Stimulated activated CD8-positive, alpha-beta memory T cell treated with anti-CD3 and anti-CD28 coated beads, Interleukin-4, amount 100 ng/mL, for 1 hour (primary cell): ENCODE measurements at places on chromosomes 12 and 14.

GRCh38 chr14:99134516-99135046, 137.4 kb downstream of the BCL11B start:
- DNase-seq: no peak

DNA sequence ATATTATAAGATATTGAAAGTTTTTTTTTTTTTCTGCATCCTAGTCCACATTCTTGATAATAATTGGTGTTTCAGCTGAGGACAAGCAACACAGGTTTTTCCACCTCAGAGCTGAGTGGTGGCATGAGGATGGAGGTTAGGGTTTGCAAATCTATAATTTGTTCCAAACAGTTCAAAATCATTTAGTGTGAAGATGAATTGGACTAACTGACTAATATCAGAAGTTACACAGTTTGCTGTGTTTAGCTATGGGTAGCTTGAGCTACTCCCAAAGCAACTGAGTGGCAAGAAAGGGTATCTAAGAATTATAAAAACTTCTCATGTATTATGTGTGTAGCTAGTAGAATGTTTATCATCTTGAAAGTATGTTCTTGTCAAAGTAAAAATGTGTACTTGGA, 17.1 kb downstream of the EID3 start:
- no peak for DNase-seq

DNA sequence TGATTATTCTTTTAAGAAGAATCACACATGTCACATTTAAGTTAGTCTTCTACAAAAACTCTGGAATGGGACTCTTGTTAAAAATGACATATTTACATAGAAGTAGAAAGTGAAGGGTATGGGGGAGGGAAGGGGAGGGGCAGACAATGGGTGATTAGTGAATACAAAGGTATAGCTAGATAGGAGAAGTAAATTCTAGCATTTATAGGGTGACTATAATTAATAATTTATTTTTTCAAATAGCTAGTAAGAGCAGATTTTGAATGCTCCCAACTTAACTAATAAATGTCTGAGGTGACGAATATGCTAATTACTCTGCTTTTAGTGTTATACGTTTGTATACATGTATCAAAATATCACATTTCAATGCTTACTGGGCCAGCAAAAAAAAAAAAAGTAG, 59.4 kb downstream of the BLTP3B start:
- DNase-seq: no peak

GRCh38 chr12:120085920-120086645, 30.5 kb downstream of the RAB35 start:
- DNase-seq: no peak

DNA sequence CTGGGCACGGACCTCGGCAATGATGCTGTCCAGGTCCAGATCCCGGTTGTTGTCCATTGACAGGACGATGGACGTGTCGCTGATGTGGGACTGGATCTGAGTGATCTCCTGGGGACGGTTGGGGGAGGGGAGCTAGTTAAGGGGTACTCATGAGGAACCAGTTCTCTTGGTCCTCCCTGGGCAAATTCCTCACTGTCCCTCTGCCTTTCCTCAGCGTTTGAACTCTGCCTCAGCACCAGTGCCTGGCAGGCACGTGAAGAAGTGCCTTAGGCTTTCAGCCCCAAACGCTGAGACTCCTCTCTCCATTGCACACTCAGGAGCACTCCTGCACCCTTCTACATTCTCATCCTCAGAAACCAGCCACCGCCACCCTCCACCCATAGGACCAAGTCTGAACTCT, 9.7 kb downstream of the KRT72 start:
- no peak for DNase-seq

GRCh38 chr14:53528185-53528671, 375.1 kb upstream of the DDHD1 start:
- no peak for DNase-seq

DNA sequence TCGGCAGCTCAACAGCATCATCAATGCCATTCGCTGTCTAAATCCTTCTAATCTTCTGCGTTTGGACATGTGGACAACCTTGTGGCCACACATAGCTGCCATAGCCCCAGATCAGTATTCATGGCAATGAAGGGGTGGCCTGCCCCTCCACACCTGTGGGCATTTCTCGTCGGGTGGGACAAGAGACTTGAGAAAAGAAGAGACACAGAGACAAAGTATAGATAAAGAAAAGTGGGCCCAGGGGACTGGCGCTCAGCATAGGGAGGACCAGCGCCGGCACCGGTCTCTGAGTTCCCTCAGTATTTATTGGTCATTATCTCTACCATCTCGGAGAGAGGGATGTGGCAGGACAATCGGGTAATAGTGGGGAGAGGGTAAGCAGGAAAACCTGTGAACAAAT, 42.3 kb downstream of the MAGOHB start:
- no peak for DNase-seq

DNA sequence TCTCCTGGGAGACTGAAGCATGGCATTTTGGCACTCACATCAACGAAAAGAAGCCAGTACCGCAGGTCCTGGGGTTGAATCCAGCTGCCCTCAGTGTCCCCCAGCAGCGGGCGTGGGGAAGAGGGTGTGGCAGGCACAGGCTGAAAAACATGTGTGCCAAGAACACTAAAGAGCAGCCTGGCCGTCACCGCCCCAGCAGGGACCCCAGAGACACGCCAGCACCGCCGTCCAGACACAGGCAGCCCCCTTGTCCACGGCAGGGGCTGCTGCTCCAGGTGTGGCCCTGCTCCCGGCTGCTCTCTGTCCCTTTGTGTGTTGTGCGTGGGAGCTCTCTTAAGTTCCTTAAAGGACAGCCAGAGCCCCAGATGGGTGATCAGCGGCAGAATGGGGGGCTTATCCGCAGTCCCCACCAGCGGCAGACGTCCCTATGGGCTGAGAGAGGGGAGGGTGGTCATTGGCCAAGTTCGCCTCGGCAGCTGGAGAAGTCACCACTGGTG, 556 bp downstream of the PHETA1 start:
- no peak for DNase-seq

DNA sequence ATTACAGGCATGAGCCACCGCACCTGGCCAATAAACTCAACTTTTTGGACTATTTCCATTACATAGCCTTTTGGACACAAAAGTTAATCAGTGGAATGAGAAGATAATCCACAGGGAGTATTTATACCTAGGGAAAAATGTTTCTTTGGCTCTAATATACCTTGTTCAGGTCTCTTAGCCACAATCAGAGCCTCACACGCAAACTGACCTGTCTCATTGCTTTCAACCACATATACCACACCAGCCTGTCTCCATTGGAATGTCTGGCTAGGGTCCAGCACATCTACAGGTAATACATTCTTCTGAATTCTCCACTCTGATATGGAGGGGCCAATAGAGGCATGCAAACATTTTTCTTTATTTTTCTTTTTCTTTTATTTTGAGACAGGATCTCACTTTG, 3.8 kb upstream of the RBMS2 start:
- DNase-seq: no peak

DNA sequence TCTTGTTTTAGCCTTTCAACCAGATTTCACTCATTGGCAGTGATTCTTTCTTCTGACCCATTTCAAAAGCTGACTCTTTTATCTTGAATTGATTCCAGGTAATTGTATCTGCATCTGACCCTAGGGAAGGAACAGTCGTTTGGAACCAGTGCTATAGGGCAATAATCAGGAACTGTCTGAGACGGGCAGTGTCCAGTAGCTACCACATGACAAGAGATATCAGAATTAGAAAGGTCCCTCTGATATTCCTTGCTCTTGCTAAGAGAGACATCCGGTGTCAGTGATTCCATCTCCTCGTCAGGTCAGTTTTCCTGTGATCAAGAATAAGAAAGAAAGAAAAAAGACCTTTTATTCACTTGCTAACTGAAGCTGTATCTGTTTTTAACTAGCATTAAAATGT, 47.8 kb upstream of the PDE3A start:
- no peak for DNase-seq

- no peak for DNase-seq
These were observed 28.3 kb upstream of the APOLD1 start for GRCh38 chr12:12757121-12757520.

DNA sequence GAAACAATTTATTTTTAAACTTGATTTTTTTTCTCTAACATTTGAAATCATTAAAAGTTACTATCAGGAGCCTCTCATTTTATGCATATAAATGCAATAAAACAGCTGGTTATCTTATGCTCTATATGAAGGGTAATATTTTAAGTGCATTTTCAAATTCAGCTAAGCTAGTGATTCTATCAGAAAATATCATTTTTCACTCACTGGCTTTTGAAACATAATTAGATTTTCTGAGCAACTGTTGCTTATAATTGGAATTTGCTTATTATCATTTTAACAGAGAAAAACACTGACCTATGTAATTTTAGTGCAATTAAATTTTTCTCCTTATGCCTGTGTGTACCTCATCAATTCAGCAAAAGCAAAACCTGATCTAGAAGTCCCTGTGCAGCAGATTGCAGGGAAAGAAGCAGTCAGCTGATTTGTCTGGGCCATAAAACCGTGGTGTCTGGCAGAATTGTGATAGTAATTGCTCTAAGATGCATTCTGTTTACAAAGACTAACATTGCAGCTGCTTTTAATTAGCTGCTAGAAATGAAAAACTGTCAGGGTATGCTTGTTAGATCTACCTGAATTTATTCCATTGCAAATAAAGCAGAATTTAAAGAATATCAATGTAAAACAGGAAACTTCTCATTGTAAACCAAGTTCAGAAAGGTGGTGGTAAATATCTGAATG, 75.0 kb downstream of the BICD1 start:
- DNase-seq: no peak

DNA sequence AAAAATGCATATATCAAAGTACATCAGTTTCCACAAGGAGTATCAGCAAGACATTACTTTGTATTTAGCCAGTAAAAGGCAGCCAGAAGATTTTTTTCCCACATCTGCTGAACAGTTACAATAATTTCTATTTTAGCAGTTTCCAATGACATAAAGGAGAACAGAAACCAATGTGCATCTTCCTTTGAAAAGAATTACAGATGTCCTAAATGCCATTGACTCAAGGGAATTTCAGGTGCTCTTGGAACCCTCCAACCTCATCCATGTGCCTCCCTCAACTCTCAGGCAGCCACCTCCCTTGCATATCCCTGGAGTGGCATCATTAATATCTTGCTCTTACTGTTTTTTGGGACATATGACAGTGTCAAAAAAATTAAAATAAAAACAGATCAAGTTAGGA, 62.2 kb upstream of the ST8SIA1 start:
- no peak for DNase-seq

DNA sequence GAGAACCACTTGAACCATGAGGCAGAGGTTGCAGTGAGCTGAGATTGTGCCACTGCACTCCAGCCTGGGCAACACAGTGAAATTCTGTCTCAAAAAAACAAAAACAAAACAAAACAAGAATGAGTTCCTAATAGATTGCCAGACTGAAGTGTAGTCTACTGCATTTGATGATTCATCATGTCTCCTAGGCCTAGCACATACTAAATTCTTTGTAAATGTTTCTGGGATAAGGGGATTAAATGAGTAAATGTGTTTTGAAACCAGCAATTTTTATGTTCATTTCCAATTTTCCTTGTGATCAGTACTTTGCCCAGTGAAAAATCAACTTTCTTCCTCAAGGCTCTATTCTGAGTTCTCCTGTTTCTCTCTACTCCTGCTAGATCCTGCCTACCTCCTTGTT, 2.9 kb upstream of the DYRK2 start:
- DNase-seq: no peak

DNA sequence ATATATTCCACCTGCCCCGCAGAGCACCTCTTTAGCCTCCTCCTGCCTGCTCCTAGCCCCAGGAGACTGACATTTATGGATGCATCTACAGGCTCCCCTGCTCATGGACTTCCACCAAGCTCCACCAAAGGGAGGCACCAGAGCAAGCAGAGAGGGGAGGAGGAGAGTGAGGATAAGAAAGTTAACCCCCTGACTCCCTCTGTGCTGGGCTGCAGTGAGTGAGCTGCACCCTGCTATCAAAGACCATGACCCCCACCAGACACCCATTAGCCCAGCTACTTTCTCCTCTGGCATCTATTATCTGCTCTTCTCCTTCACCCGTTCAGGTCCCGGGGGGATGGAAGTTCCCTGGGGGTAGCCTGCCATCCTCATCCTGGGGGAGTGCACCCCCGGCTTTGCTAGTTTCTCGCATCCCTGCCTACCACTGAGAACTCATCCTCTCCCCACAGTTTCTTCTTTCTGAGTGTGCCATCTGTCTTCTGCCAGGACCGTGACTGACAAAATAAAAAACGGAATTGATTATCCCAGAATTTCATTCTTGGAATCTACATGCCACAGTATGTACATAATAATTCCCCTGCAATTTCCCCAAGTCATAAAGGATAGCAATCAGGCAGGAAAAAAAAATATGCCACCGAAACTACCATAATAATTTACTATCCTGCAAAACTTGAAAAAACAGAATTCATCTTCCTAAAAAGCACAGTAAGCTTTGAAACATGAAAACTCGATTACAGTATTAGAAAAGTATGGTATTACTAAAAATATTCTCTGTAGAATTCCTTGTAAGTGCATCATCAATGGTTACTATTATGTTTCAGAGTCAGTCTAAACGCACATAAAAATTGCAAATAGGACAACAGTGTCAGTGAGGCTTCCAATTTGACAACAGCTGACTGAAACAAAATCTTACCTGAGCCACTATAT, 45.2 kb downstream of the FOXN3 start:
- no peak for DNase-seq
